NCI-H748 treated with DMSO at 0.1 percent for 48 hours (cell line): ENCODE measurements at places on chromosomes 4 and X.
A peak's percentile ranks its signal among the peaks of the same experiment; 100 is the strongest.

DNA sequence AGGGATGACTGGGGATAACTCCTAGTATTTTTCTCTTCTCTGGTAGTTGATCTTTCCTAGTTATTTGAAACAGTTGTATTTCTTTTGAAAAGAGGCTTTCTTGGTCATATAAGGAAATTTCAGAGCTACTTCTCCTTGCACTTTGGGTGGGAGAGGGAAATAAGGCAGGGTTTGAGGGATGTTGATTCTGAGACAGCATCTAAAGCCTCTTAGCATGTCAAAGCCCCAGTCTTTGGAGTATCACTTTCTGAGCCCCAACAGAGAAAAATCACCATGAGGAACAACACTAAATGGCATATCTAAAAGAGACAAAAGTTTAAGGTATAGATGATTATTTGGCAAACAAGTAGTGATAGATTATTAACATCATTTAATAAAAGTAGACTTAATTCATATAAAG lies 688.1 kb downstream of the TRAM1L1 start:
- no peak for DNase-seq

GRCh38 chr4:6193399-6193798 lies 7.0 kb downstream of the JAKMIP1 start:
- DNase-seq, result no peak

DNA sequence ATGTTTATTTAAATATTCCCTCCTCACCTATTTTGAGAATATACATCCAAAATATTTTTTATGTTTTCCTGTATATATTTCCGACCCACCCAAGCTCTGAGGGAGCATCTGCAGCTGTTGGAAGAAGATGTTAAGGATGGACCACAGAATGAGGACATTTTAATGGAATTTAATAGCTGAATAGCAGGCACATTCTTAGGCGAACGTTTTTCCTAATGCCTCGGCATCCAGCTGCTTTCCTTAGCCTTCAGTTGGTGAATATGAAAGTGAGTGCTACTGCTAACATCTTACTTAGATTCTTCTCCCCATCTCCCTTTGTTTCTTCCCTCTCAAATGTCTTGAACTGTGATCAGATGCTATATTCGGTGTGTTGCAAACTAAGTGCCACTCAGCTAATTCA lies 158.0 kb upstream of the CTSO start:
- DNase-seq, result no peak

GRCh38 chr4:39124885-39125599 lies 57.3 kb upstream of the WDR19 start:
- no peak for DNase-seq

- DNase-seq, result no peak
These were observed 543.8 kb upstream of the DIAPH2 start for GRCh38 chrX:96140796-96141195.

- no peak for DNase-seq
These were observed 82.8 kb upstream of the CTSO start for GRCh38 chr4:156036496-156036895.

GRCh38 chr4:186606591-186606992 lies 51.2 kb upstream of the MTNR1A start:
- DNase-seq, result no peak

DNA sequence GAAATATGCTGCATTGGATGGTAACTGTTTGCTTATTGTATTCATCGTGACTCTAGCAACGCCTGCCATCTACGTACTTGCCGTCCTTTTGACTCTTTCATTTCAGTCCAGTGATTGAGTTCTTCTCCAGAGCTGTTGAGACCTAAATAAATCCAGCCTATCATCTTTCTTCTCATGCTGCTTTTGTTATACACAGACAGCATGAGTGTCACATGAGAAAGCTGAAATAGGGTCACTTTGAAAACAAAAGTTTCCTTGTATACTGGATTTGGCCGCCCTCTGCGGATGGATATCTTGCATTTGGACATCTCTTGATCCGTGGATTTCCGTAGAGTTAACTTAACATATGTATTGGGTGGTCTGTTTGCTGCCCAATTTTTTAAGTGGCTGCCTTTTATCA lies 67.2 kb downstream of the TMPRSS11F start:
- DNase-seq, result no peak

DNA sequence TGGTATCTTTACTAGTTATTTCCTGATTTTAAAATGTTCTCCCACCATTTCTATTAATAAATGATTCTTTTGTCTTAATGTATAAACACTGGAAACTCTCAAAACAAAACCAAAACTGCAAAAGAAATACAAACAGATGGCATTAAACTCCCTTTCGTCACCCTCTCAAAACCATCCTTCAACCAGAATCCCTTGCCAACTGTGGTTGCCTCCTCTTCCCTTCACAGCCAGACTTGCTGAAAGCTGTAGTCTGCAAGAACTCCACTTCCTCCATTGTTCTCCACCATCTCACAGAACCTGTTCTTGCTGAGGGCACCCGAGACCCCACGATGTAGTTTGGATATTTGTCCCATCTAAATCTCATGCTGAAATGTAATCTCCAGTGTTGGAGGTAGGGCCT lies 96.5 kb downstream of the WWC2 start:
- DNase-seq, result no peak

- no peak for DNase-seq
These were observed 20.2 kb upstream of the RBPJ start for GRCh38 chr4:26300314-26301307.

GRCh38 chr4:99276417-99276816 lies 14.4 kb downstream of the ADH1A start:
- DNase-seq, result no peak

DNA sequence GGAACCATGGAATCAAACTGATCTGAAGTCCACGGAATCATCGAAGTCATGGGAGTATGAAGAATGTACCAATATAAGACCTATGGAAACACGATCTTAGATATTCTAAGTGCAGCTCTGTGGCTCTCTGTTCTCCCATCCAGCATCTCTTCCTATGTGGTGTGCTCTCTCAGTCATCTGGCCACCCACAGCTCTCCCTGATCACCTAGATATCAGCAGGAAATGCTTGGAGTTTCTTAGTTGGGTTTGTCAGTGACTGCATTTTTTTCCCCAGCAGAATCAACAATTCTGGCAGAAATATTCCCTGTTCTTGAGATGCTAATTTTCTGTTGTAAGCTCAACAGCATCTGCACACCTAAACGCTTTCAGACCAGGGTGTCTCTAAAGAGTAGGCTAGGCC lies 94.1 kb downstream of the GC start:
- DNase-seq, result no peak

DNA sequence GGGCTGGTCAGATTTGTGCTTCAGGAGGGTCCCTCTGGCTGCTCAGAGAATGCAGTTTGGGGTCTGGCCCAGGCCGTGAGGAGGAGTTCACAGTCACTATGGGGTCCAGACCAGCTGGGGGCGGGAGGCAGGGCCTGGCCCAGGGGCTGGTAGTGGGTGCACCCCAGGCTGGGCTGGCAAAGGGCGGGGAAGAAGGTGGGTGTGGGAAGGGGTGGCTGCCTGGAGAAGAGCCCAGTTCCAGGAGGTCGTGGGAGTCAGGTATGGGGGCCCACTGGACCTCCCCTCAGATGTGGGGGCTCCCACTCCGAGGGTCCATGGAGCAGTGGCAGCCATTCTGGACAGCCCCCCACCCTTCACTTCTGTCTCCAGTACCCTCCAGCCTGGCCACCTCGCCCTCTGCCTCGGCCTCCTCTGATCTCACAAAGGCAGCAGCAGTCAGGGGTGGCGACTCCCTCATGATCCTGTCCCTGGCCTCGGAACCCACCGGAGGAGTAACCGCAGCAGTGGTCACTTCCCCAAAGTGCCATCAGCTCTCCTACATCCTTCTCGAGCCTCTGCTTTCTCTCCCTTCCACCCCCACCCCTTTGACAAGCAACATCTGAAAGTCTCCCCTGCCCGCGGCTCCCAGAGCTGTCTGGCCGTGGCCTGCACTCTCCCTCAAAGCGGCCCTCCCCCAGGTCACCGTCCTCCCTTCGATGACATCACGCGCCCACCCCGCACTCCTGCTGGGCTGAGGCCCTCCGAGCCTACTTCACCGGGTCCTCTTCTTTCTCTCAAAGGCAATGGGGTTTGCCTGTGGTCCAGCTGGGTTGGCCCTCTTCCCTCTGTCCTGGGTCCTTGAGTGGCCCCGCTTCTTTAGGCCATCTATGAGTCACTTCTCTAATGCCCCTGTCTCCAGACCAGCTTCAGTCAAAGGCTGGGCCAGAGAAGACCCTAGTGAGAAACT lies 1.7 kb upstream of the SLC6A8 start:
- DNase-seq, result no peak

DNA sequence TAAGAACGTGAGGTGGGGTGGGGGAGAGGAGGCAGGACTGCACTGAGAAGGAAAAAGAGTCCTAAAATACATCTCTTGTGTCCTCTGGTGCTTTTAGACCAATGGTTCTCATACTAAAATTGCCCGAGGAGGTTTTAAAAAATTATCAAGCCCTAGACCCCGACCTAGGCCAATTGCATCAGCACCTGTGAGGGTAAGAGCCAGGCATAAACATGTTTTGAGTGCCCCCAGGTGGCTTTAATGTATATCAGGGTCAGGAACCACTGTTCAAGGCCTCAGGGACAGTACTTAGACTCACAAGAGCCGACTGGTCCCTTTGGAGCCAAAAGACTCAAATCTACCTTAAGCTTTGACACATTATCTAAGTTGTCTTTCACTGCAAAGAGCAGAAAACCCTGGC lies 37.5 kb upstream of the TMEM150C start:
- DNase-seq, result no peak

DNA sequence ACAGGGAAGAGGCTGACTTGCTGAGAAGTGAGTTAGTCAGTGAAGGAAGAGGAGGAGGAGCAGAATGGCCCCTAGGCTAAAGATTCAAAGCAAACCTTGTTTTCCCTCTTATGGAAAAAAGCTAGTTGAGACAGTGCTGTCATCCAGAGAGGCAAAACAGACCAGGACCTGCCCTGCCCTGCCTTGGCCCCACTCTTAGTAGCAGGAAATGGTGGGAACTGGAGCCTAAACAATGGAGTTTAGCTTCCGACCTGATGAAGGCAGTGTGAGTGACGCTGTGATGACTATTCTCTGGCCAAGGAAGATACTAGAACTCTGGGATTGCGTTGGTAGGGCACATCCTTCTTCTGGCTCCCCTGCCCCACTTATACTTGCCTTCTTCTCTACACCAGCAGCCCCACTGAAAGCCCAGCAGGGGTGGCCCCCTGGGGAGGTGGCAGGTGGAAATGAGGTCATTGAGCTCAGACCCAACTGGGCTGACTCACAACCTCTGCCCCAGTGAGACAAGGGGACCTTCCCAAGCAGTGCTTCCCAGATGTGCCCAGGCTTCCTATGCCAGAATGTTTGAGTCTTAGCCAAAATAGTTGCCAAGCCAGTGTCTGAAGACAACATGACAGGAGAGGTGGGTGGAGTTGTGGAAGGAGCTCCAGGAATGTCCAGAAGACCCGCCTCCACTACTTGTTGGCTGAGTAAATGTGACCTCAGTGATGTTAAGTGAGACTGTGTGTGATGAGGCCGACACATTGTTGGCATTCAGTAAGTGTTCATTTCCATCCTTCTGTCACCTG lies 38.8 kb downstream of the MSN start:
- DNase-seq, result no peak

DNA sequence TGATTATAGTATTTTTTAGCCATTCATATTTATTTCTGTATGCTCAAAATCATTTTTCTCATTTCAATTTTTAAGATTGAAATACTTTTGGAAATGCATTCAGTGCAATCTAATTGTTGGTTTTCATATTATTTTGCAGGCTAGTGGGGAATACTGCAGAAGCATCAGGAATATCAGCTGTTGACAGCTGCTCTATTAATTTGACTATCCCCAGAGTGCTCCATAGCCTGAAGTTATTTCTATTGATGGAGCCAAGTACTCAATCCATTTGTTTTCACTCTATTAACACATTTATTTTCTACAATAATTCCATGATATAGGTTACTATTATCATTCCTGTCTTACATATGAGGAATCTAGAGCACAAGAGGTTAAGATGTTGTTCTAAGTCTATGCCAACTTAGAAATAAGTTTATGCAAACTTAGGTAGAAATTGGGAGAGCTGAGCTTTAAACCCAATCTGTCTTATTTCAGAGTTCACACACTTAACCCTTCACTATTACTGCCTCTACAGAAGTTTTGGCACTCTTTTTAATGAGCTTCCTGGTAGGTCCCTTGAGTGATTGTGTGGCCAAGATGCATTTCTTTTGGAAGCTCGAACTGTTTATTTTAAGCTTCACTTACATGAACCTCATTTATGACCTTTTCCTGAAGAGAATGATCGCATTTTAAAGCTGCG lies 65.6 kb upstream of the PCDH18 start:
- no peak for DNase-seq

DNA sequence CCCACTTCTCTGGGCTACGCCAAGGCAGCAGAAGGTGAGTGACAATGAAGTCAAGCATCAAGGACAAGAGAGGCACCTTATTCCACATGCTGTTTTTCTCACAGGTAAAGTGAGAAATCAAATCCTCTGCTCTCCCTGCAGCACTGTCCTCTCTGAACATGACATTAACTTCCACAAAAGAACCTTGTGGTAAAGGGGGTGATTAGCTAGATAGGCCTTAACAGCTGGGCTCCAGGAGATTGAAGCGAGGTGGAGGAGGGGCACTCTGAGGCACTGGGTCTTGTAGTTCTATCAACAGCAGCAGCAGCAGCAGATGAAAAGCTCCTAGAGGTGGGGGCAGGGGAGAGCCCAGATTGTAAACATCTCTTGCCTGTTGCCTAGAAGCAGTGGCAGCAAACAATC lies 96.8 kb upstream of the CXXC4 start:
- peak; percentile 96 for DNase-seq

GRCh38 chr4:72761368-72762038 lies 192.5 kb upstream of the ADAMTS3 start:
- no peak for DNase-seq

GRCh38 chr4:155819066-155819465 lies 47.0 kb downstream of the ASIC5 start:
- no peak for DNase-seq

- DNase-seq, result no peak
These were observed 1844.5 kb downstream of the PCDH7 start for GRCh38 chr4:32564626-32565025.

- DNase-seq, result no peak
These were observed 62.0 kb downstream of the MBNL3 start for GRCh38 chrX:132426695-132427281.

- DNase-seq, result peak; percentile 39
These were observed 6.0 kb downstream of the SLC2A9 start for GRCh38 chr4:10015140-10015753.

DNA sequence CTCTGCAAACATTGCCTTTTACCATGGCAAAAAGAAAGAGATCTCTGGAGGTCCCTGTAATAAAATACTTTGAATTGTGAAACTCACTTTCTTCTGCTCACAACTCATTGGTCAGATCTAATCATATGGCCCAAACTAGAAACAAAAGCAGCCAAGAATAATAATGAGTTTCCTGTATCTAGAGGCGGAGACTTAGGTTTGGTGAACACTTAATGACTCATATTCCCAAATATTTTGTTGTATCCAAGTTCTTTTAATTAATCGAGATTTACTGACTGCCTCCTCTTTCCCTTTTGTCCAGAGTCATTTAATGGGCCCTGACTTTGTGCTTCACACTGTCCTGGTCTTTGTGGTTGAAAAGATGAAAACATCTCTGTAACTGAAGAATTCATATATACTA lies 190.6 kb downstream of the CCSER1 start:
- DNase-seq, result no peak
